Activated B cell treated with CpG ODN at 0.5 μM for 24 hours (primary cell): ENCODE measurements at places on chromosomes 1 and 21. TPM values are rescaled to one million over a fixed set of nuclear protein-coding genes. Genes with fewer than 3 reads are reported as not detected.

The SLC6A9 gene
- 10.3 and 10.4 TPM in 2 replicates for total RNA-seq

The BSND gene
- total RNA-seq = 0.05 TPM in 1 of 2 replicates, not detected in the other

- no peak for DNase-seq
- no peak overlapping the region for H3K27ac ChIP-seq
- H3K4me3 ChIP-seq = no peak overlapping the region
- H3K36me3 ChIP-seq = no peaks in the 10 kb centered on the region
- no peaks in the 10 kb centered on the region for H3K4me1 ChIP-seq
Measured at GRCh38 chr1:107299521-107299920, 158.7 kb downstream of the NTNG1 start.

The LHX4 gene
- total RNA-seq = not detected in 2 replicates

The BTBD8 gene
- 0.46 and 0.51 TPM in 2 replicates for total RNA-seq

- no peak for DNase-seq
- no peak overlapping the region for H3K27ac ChIP-seq
Measured at GRCh38 chr1:175969231-175969630, 225.8 kb upstream of the TNR start.

DNA sequence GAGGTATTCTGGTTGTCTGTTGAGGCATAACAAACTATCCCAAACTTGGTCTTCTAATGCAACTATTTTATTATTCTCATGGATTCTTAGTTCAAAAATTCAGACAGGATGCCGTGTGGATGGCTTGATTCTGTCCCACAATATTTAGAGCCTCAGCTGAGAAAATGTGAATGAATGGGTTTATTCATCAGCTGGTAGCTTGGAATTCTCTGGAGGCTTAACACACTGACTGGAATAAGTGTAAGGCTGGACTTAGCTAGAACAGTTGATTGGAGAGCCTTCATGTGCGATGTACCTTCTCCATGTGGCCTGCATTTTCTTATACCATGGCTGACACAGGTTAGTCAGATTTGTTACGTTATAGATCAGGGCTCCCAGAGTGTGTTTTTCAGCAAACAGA is 30.8 kb downstream of the TNNI3K start:
- H3K36me3 ChIP-seq = no peaks in the 10 kb centered on the region
- H3K27ac ChIP-seq = no peak overlapping the region
- DNase-seq = no peak
- no peak overlapping the region for H3K4me3 ChIP-seq
- H3K27me3 ChIP-seq = no peaks in the 10 kb centered on the region
